Stimulated activated CD4-positive, alpha-beta T cell treated with anti-CD3 and anti-CD28 coated beads, TNF-alpha, amount 100 ng/mL, for 4 hours (primary cell): ENCODE measurements at places on chromosomes 7 and 10.
A peak's percentile ranks its signal among the peaks of the same experiment; 100 is the strongest.

- no peak for DNase-seq
Measured at GRCh38 chr7:44188480-44189225, 586 bp downstream of the GCK start.

GRCh38 chr10:129955601-129956285 lies 8.3 kb downstream of the EBF3 start:
- no peak for DNase-seq

DNA sequence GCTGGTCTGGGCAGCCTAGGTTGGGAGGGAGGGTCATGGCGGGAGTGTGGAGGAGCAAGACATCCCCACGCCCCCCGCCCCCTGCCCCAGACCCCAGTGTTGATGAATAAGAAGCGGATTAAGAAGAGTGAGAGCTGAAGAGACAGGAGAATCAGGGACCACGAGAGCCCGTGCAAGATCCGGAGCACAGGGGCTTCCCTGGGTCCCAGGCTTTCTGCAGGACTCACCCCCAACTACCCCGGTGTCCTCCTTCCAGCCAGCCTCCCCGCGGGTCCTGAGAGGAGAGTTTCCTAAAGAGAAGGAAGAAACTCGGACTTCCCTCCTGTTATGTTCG lies 20.1 kb downstream of the GHRHR start:
- DNase-seq: no peak

DNA sequence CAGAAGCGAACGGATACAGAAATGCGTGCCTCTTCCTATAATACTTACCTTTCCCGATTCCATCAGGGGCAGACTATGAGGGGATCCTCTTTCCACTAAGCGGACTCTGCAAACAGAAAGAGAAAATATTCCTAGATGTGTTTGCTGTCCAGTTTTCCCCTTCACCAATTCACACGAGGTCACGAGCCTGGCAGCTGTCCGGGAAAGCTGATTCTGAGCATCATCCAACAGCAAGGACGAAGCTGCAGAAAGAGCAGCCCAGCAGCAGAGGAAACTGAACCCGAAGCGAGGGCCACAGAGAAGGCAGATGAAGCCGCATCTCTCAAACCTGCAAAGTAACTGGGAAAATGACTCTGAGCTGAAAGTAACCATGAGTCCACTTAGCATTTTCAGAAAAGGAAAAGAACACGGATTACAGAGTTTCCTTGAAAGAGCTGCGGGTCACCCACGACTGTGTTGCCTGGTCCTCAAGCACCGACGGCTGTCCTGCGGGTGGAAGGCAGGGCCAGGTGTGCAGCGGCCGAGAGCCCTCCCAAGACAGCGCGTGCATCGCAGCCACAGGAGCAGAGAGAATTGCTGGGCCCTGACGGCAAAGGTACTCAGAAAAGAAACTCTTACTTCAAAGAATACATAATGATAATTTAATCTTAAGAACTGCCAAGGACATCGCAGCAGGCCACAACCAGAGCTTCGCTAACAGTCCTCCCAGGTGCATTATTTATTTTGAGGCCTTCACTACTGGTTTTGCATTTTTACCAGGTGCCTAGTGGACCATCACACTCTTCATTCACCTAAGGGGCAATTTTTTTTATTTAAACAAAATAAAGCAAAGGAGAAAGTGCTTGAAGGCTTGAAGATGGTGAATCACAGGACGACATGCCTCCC lies 153.3 kb downstream of the ZMYND11 start:
- no peak for DNase-seq

DNA sequence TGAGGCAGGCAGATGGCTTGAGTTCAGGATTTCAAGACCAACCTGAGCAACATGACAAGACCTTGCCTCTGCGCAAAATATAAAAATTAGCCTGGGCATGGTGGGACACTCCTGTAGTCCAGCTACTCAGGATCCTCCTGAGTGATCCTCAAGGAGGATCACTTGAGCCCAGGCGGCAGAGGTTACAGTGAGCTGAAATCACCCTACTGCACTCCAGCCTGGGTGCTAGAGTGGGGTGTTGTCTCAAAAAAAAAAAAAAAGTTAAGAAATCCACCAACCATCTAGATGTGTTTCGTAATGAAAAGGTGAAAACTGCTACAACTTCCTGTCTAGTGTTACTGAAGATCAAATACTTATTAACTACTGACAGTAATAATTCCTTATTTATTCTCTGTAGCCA lies 8.1 kb downstream of the GLCCI1 start:
- no peak for DNase-seq

DNA sequence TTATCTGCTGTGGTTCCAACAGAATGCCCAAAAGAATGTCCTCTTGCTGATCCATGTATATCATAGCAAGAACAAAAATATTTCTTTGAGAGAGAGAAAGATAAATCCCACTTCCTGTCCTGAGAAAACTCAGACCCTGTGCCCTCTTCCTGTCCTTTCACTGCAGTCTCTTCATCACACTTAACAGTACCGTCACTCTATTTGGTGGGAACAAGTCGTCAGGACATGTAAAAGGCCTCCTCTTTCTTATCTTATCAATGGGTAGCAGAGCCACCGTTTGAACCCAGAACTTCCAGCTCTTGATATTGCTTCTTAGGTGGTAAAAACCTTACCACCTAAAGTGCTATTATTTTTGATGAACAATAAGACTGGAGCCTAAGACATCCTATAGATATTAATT lies 43.9 kb downstream of the CHRM2 start:
- no peak for DNase-seq

GRCh38 chr7:31126976-31127375 lies 74.9 kb downstream of the ADCYAP1R1 start:
- DNase-seq: no peak

DNA sequence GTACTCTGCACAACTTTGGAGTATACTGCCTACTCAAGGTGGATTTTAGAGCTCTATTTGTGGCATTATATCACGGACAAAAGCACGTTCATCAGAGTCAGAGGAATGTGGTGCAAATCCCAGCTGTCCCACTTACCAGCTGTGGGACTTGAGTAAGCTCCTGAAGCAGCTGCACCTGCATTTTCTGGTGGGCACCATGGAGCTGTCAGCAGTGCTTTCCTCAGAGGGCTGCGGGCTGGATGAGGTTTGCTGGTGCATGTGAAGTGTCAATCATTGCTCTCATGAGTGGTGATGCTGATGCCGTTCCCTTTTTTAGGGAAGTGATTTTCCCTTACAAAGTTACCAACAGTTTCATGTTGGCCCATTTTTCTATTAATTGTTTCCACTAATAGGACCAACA lies 53.4 kb downstream of the EGFR start:
- no peak for DNase-seq

GRCh38 chr10:110841767-110842267 lies 29.9 kb upstream of the PDCD4 start:
- no peak for DNase-seq

GRCh38 chr10:68566351-68566750 lies 6.2 kb downstream of the TET1 start:
- DNase-seq: no peak

DNA sequence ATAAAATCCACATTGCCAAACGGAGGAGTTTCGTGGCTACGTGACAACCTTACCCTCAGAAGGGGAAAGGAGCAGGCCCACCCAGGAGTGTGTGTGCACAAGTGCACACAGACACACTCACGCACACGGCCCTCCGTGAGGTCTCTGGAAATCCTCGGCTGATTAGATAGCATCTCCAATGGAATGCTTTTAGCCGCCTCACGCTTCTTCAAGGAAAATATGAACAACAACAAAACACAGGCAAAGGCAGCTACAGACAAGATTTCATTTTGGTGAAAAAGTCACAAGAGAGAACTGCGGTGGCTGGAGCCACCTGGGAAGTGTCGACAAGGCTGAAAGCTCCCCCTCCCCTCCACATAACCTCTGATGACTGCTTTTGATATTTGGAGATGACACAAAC lies 391.8 kb upstream of the MKI67 start:
- no peak for DNase-seq

DNA sequence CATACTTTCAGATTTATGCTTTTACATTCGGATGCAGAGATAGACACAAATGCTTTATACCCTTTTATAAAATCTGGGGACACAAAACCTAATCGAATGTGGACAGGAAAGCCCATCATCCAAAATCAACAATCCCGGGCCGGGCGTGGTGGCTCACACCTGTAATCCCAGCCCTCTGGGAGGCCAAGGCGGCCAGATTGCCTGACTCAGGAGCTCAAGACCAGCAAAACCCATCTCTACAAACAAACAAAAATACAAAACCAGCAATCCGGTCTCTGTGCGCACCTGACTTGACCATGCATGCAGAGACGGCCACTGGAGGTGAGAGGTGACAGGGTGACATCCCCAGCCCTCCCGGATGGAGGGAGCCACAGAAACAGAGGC lies 13.5 kb downstream of the COBL start:
- DNase-seq: no peak

DNA sequence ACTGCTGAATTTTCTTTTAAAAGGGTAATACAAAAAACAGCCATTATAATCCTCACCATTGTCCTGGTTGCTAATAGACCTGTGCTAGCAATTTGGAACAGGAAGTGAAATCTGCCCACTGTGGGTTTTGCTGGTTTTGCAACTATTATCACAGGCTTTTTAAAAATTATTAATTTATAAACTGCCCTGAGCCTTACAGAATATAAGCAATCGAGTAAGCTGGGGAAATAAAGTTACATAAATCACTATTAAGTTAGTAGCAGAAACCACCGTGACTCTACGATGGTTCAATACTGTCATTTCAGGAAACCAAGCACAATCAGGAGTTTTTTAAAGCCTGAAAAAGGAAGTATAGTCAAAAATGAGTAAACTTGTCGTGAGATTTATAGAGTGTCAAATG lies 62.3 kb downstream of the TMEM26 start:
- no peak for DNase-seq

GRCh38 chr7:2622869-2623697 lies 8.7 kb upstream of the TTYH3 start:
- DNase-seq: no peak

DNA sequence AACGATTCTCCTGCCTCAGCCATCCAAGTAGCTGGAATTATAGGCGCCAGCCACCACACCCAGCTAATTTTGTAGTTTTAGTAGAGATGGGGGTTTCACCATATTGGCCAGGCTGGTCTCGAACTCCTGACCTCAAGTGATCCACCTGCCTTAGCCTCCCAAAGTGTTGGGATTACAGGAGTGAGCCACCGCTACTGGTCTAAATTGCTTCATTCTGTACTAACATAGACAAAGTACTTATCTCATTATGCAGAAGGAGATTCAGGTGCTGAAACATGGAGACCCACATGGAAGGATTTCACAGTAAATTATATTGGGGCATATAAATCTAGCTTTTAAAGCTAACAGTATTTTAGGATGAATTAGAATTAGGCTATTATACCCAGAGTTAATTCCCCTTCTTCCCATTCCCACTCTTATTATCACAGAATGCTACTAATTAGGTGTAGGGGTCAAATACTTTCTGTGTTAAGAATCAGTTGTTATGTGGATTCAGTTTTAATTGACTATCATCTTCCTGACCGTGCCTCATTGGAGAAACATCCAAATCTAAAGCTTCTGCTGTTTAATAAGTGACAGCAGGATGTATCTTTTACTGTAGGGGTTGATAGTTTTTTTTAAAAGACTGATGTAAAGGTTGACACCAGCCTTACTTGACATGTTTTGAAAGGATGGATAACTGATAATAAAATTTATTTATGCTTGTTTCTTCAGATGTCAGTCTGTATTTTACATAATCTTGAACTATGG lies 27.2 kb downstream of the ADK start:
- no peak for DNase-seq

GRCh38 chr10:3099291-3100092 lies 32.1 kb downstream of the PFKP start:
- DNase-seq: no peak

DNA sequence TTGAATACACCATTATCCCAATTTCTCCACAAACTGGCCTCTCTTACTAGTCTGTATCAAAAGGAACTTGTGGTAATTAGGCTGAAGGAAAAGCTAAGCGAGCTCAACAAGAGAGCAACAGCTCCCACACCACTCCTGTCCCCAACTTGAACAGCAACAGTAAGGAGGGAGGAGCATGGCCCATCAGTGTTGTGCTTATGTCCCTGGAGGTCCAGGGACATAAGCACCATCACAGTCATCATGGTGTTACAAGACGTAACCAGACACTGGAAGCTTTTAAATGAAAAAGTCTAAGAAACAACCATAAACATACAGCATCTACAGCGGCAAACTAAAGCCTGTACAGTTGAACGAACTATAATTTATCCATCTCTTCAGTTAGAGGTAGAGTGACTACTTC lies 989 bp downstream of the ERLIN1 start:
- DNase-seq: no peak

DNA sequence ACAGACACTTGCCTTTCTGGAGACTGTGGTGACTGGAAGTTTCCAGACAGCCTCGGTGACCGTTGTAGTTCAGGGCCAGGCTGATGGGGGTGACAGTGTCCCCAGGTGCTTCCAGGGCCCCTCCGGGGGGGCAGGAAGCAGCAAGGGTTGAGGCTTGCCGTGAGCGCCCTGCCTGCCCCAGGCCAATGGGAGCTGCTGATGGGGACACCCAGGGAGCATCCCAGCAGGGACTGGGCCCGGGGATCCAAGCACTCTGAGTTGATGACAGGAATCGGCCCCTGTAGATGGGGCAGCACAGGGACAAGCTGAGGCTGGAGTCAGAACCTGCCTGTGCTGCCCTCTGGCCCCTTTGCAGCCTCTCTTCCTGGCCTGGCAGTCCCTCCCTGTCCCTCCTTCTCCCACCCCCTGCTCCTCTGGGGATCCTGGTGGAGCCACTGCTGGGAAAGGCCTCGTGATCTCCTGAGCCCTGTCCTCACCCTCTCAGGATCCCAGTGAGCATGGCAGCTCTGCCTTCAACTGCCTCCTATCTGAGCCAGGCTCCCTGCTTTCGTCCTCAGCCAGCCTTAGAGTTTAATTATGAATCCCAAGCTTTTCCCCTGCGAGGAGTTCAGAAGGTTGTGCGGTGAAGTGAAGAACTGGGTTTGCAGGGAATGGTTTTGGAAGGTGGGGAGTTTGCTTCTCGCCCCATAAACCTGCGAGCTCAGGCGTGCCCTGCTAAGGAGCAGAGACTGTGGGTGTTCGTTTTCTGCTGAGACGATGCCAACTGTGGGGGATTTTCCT lies 84.7 kb downstream of the ADCY1 start:
- no peak for DNase-seq

GRCh38 chr10:100186253-100187212 lies 704 bp upstream of the ERLIN1 start:
- DNase-seq: peak; percentile 9

- DNase-seq: no peak
Measured at GRCh38 chr10:78292982-78293865, 259.6 kb downstream of the RPS24 start.

- DNase-seq: no peak
Measured at GRCh38 chr10:62058476-62058875, 157.0 kb downstream of the ARID5B start.

GRCh38 chr10:78758176-78758575 lies 310.6 kb upstream of the ZMIZ1 start:
- no peak for DNase-seq

DNA sequence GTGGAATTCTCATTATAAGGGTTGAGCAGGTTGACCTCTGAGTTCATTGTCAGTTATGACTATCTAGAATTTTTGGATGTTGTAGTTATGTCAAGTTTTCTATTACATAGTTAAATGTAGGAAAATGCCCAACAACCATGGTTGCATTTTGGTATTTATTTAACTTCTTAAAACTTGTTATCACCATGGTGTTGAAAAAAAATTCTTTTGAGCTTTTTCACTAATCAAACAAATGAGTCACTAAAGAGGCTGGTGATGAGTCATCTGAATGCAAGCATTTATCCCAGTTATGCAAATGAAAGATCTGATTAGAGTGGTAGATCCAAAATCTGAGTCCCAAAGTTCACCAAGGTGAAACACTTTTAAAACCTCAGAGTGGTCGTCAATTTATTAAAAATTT lies 624.7 kb upstream of the IGFBP3 start:
- no peak for DNase-seq
